Effector CD4-positive, alpha-beta T cell (primary cell): ENCODE measurements at places on chromosomes 12 and 14.
A peak's percentile ranks its signal among the peaks of the same experiment; 100 is the strongest.

- no peak for DNase-seq
These were observed 591.0 kb upstream of the ATP2B1 start for GRCh38 chr12:90299666-90300065.

DNA sequence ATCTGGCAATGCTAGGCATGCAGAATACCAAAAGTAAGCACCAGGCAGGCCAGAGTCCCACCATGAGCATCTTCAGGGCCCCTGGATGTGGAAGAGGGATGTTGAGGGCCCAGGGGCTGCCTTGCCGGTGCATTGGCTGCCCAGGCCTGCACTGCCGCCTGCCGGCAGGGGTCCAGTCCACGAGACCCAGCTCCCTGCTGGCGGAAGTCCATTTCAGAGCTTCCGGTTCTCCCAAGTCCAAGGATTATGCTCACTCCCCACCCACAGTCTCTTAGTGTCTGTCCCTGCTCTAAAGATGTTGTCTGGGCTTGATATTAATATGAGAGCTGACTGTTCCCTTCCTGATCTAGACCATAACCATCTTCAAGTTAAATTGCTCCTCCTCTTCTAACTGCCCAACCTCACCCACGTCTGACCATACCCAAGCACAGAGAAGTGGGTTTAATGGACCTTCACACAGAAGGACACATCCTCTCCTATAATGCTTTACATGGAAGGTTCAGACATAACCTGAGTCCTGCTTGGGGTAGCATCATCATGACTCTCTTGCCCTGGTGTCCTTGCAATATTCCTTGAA, 117.4 kb downstream of the DAD1 start:
- DNase-seq: no peak

- no peak for DNase-seq
These were observed 23.3 kb downstream of the GLT1D1 start for GRCh38 chr12:128876559-128876958.

- DNase-seq: no peak
These were observed 69.8 kb upstream of the CLMN start for GRCh38 chr14:95389471-95390011.

- no peak for DNase-seq
These were observed 44.7 kb upstream of the BMP4 start for GRCh38 chr14:54001189-54001878.

DNA sequence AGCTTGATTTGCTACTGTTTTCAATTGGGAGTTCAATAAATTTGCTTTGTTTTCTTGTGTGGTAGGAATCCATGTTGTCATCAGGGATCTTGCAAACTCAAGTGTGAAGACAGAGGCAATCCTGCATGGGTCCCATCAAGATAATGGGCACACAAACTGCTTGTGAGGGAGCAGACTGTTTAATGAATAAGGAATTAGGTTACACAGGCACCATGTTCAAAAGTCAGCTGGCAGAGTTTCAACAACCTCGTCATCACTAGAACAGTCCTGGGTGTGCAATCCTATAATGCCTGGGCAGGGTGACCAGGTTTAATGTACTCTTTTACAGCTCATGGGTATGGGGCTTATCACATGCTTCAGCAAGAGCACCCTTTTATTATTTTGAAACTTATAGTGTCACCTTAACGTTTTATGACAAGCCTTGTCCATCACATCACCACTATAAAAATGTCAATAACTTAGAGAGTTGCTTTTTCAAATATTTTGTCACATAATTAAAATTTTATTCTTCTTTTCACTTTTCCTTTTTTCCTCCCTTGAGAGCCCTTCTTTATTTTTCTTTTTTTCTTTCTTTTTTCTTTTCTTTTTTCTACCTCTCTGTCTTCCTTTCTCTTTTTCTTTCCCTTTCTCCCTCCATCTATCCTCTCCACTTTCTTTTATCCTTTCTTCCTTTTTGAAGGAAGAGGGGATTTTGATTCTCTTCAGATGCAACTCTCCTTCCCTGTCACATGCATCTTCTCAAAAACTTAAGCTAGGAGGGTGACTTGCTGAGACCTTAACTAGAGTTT, 252.2 kb upstream of the ATP2B1 start:
- DNase-seq: no peak

DNA sequence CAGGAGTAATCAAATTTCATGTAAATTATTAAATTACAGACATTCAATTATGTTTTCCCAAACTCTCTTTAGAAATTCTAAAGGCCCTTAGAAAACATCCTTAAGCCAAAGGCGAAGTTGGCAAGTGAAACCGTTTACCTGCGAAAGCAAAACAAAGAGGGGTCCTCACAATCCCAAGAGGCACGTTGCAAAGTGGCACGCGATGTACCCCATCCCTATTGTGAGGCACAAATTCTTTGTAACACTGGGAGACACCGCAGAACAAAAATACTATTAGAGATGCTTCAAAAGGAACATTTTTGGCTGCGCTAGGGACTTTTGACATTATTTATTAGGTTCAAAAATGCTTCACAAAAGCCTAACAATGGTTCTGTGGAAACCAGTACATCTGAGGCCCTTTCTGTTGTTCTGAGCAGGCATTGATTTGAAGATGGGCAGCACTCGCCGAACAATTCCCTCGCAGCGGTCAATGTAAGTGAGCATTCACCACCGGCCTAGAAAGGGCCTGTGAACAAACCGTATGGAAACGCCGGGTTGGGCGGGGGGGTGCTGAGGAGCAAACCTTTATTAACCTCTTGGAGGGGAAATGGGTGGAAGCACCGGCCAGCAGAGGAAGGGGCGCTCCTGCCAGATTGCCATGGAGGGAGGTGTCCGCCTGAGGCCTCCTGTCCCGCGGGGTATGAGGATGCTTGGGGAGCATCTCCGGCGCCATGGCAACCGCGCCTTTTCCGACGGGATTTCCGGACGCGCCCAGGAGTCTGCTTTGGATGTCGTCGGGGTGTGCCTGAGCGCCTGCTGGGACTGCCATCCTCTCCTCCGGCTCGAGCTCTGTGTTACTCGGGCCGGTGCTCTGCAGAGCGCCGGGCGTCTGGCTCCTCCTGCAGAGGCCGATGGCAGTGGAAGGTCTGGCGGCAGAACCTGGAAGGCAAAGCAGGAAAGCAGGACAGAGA, 193.9 kb downstream of the C12orf42 start:
- no peak for DNase-seq

DNA sequence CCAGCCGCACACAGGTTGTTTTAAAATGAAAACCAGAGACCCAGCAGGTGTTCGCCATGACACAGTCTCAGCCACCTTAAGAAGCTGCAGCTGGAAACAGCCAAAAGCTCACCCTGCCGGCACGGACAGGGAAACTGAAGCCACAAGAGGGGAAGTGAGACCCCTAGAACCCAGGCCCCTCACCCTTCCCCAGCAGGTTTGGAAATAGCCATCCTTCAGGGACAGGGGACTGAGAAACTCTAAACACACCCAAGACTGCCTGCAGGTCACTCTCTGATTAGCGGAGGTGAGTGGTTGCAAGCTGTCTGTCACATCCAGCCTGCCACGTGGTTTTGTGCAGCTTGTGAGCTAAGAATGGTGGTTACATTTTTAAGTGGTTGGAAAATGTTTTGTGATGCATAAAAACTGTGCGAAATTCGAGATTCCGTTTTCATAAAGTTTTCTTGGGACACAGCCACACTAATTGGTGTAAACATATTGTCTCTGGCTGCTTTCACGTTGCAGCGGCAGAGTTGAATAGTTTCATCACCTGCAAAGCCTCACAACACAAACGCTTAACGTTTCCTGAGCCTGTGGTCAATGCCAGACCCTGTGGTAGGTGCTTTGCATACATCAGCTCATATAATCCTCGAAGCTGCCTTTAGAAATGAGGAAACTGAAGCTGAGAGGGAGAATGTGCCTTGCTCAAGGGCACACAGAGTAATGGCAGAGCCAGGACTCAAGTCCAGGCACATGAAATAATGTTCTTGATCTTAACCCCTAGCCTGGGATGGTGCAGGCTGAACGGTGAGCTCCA, 1.7 kb upstream of the SELPLG start:
- DNase-seq: peak; percentile 43

DNA sequence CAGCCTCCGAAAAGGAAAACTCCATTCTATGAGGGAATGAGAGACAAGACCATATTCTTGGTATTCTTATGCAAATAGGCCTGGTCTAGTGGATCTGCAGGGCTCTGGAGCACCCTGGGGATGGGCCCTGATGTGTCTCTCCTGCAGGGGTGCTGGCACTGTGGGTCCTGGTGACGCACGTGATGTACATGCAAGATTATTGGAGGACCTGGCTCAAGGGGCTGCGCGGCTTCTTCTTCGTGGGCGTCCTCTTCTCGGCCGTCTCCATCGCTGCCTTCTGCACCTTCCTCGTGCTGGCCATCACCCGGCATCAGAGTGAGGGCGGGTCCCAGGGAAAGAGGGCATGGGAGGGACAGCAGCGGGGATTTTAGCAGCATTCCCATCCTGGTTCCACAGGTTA, 5.8 kb downstream of the SLC48A1 start:
- no peak for DNase-seq

DNA sequence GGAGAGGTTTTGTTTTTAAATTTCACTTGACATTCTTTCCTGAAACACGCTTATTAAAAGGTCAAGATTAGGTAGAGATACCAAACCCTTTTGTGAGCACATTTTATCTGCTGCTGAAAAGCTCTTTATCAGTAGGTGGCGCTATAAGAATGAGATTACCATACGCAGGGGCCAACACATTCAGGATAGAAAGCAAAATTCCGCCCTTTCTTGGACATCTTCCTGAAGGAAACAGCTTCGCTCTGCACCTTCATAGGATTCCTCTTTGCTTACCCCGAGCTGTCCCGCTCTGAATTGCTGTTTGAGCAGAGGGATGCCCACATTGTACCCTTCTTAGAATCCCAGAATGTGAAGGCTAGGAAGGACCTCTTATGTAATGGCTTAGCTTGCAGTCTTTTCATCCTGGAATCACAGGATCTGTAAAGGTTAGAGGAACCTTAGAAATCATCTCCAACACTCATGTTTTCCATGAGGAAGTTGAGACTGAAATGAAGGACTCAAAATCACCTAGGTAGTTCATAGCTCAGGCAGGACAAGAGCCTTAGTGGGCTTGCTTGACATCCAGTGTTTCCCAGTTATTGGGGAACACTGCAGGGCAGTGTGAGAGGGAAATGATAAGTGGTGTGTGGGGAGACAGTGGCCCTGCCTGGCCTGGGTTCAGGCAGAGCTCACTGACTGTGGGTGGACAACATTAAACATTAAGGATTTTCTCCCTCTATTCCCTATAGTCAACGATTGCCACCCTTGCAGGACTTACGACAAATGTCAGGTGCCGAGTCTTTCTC, 38.7 kb upstream of the CRY1 start:
- DNase-seq: no peak

GRCh38 chr12:42779186-42779859, 189.8 kb upstream of the PRICKLE1 start:
- DNase-seq: no peak

- DNase-seq: no peak
These were observed 678.4 kb downstream of the MED13L start for GRCh38 chr12:115598871-115599811.

GRCh38 chr12:18130851-18131250, 40.9 kb upstream of the RERGL start:
- DNase-seq: no peak

- DNase-seq: no peak
These were observed 1.9 kb downstream of the GALNT16 start for GRCh38 chr14:69261761-69262331.

DNA sequence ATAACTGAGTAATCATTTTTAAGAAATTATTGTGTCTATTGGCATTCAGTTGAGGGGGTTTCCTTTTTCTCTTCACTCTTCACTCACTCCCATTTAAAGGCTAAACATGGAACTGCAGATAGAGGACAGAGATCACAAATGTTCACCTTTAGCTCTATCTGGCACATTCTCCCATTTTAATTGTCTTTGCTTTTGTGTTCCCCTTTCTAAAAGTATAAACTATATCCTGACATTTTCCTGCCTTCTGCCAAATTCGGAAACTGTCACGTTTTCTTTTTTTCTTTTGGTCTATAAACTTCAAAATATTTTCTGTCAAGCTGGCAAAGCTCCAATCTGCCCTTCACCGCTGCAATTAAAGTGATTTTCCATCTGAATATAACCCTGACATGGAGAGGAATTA, 219.8 kb upstream of the CDKN3 start:
- DNase-seq: no peak

DNA sequence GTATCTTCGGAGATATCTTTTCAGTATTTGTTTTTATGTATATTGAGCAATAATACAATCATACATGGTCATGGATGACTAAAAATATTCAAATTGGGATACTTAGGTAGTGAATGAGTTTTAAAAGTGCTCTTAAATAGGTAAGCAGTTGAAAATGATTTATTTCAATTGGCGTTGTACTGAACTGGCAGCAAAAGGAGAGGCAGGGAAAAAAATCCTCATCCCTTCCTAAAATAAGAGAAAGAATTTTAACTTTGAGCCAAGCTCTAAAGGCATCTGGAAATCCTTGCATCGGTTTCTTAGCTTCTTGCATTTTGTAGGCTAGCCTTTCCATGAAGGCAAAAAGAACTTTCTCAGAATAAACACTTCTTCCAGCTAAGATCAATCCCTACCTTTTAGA, 125.2 kb downstream of the MGST1 start:
- DNase-seq: no peak

DNA sequence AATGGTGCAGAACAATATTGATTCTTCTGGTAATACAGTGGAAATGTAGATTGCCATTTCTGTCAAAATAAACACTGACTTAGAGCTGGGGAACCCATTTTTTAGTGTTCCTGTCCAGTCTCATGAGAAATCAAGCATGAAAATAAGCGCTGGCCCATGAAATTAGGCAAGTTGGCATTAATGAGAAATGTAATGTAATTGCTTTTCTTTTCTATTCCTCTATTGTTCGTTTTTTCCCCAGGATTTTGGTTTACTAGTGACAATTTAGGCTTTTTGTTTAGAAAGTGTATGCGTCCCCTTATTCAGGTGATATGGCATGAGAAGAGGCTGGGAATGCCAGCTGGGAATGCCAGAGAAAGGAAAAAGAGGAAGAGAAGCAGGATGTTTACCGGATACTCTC, 64.4 kb upstream of the KICS2 start:
- no peak for DNase-seq

DNA sequence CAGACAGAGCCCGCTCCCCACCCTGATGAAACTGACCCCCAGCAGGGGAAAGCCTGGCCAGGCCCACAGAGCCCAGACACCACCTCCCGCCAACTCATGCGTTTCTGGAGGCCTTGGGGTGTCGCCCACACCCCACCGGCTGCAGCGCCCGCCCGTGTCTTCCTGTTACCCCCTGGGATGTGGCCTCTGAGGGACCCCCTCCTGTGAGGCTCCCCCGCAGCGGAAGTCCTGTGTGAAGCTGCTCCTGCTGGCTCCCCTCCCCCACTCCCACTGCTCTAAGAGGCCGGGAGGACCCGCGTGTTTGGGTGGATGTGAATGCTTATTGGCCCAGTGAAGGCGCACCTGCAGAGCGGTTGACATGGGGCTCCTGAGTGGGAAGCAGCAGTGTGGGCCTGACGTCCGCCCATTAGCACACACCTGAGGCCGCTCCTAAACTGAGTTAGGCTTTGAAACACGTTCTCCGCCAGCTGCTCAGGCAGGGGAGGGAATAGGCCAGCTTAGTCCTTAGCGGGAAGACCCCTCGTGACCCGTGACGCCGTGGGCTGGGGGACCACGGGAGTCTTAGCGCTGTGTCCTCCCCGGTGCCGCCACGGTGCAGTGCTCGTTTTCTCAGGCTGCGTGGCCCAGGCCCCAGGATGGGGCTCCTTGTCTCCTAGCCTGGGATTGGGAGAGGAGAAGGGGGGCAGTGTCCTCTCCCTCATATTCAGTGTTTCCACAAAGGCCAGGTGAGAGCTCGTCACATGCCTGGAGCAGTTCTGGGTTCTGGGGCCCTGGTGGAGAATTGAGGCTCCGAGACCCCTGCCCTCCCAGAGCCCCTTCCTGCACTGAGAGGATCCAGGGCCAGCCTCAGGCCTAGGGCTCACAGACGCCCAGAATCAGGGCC, 323.4 kb upstream of the SFSWAP start:
- DNase-seq: no peak

GRCh38 chr12:55073043-55074022, 52.9 kb upstream of the OR9K2 start:
- peak; percentile 77 for DNase-seq
